ENCODE measurements at places on chromosomes 5 and 9.

GRCh38 chr5:143889986-143890385, 78.0 kb downstream of the HMHB1 start:
- no peak for DNase-seq

DNA sequence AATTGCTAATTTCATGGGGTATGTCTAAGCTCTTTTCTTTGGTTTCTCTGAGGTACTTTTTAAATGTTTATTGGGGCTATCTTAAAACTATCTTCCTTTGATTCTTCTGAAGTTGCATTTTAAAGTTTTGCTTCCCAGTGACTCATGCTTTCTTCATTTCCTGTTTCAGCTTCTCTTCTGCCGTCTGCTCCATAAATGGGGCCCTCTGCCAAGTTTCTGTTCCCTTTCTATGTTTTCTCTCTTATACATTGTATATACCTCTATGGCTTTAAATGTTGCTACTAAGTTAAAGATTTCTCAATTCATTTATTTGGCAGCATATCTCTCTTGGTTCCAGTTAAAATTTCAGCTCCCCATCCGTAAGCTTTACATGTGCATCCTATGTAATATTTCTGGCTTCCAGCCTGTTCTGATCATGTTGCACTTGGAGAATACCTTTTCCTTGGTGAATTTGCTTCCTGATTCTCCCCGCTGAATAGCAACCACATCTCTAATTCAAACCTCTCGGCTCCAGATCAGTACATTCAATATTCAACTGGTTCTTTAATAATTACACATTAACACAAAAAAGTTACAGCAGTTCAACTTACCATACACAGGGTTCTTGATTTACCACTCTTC, 125.3 kb downstream of the ST8SIA4 start:
- DNase-seq: peak; percentile 45

DNA sequence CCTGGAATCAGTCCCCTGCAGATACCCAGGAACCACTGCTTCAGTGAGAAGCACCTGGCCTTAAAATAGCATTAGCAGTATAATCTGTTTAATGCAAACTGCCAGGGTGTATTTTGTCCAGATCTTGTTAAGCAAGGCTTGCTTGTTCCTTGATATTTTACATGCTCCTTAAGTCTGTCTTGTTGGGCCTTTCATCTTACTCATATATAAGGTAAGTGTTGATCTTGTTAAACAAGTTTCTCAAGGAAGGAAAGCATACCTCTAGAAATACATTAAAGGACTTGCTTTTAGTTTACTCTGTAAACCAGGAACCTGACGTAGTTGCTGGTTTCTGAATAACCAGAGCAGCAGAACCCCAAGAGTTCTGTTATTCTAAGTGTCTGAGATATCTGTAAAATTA, 13.7 kb downstream of the HSPA4 start:
- DNase-seq: no peak

GRCh38 chr9:116243708-116244107, 90.1 kb downstream of the PAPPA start:
- no peak for DNase-seq

GRCh38 chr9:78863531-78863930, 566.6 kb downstream of the PSAT1 start:
- DNase-seq: no peak

DNA sequence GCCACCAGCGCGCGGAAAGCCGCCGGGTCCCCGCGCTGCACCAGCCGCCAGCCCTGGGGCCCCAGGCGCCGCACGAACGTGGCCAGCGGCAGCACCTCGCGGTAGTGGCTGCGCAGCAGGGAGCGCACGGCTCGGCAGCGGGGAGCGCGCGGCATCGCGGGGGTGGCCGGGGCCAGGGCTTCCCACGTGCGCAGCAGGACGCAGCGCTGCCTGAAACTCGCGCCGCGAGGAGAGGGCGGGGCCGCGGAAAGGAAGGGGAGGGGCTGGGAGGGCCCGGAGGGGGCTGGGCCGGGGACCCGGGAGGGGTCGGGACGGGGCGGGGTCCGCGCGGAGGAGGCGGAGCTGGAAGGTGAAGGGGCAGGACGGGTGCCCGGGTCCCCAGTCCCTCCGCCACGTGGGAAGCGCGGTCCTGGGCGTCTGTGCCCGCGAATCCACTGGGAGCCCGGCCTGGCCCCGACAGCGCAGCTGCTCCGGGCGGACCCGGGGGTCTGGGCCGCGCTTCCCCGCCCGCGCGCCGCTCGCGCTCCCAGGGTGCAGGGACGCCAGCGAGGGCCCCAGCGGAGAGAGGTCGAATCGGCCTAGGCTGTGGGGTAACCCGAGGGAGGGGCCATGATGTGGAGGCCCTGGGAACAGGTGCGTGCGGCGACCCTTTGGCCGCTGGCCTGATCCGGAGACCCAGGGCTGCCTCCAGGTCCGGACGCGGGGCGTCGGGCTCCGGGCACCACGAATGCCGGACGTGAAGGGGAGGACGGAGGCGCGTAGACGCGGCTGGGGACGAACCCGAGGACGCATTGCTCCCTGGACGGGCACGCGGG, at the start of gene TERT:
TERT (minus strand) TSS at position 234 of the 815 bp plus-strand sequence; CDS start at position 155, 79 bp downstream.
- peak; percentile 87 for DNase-seq

GRCh38 chr9:132239518-132239917, 77.7 kb downstream of the NTNG2 start:
- DNase-seq: no peak

DNA sequence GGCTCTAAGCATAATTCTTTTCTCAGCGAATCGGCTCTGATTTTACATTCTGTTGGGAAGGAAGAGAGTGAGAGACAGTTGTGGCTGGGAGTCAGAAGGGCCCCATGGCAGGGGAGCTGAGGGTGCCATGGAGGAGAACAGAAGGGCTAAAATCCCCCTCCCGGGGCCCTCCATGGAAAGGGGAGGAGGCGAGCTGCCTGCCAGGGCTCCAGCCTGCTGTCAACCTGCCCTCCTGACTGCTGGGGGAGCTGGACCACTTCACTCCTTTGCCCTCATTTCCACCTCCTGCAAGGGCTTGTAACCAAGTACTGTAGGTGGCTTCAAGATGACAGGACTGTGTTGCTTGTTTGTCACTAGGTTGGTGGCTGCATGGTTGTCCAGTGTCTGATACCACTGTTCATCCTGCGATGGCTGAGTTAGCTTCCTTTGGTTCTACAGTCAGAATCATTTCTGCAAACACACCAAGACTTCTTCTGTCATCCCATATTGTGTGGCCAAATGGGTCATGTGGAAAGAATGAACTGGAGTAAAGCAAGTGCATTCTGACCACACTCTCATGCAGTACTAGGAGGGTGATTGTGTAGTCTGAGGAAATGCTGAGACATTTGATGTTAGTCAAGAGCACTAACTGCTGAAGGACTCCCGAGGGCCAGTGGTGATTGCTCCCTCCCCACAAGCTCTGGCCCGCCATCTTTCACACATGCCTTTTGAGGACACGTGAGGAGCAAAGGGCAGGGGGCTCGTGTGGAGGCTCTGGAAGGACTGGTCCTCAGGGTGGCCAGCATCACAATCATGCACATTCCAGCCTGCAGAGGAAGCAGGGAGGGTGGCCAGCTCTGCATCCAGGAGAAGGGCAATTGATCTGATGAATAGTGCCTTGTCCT, 307.2 kb downstream of the GADD45G start:
- DNase-seq: no peak

- no peak for DNase-seq
Measured at GRCh38 chr5:7705261-7705660, 145.7 kb downstream of the CFAP90 start.

DNA sequence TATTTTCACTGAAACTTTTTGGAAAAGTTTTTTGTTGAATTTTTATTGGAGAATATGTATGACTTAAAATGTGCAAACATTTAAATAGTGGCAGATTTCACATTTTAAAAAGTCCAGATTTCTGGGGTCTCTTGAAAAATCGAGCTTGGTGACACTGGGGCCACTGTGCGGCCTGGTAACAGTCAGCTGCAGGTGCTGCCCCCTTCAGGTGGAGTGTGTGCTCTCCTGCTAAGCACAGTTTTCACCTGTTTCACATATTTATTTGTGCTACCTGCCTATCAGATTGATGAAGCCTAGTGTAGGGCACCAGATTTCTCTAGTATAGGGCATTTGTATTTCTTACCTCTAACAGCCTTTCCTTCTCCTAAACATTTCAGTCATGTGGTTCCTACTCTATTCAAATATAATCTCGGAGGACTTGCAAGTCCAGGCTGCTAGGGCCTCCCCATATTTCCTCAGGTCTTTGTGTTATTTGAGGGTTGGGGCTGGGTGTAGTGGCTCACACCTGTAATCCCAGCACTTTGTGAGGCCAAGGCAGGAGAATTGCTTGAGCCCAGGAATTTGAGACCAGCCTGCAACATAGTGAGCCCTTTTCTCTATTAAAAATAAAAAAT, 95.8 kb upstream of the KLF9 start:
- peak; percentile 17 for DNase-seq

DNA sequence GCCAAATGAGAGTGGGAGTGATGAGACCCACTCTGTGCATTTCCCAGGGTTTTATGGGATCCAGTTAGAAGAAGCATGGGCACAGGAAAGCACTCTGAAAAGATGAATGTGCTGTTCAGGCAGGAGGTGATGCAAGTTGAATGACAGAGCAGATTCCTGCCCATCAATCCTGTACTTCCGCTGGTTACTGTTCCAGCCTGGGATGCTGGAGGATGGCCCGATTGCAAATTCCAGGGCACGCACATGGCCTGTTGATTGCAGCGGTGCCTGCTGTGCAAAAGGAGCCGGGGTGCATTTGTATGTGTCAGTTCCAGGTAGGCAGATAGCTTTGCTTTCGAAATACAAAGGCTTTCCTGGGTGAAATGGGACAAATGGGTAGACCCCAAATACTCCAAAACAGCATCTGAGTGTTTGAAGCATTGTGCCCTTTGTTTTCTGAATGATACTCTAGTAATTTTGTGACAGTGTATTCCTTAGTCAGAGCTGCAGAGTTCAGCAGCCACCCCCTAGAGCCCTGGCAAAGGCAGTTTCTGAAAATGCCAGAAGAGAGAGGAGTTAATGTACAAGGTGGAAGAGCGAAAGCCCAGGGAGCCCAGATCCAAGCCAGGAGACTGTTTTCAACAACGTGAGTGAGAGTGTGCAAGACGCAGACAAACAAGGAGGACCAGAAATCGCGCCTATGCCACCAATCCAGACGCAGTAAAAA, 454.2 kb upstream of the CLINT1 start:
- DNase-seq: no peak

DNA sequence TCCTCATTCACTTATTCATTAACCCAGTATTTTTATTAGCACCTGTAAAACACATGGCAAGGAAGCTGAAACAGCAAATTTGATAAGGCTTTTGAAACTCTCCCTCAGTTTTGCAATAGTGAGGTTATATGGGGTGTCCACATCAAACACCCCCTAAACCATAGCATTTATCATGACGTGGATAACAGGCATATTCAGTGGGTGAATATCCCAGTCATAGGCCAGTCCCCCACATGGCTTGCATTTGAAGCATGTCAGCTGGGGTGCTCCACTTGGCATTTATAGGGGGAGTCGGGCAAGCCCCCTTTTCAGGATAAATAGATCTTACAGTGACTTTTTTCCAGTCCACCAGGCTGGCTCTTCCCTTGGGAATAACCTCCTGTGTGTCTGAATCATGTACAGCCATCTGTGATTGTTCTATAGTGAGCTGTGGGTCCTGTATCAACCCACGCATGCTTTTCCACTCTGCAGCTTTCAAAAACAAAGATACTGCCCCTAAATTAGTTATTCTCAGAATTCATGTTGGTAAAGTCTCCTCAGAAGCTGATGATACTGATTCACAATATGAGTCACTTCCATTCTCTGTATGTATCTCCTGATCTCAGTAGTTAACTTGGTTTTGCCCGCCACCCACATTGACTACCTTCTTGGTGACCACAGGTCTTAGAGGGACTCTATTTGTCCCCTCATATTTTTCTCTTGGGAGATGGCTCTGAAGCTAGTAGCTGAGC, 84.4 kb upstream of the SPIN1 start:
- DNase-seq: peak; percentile 74

DNA sequence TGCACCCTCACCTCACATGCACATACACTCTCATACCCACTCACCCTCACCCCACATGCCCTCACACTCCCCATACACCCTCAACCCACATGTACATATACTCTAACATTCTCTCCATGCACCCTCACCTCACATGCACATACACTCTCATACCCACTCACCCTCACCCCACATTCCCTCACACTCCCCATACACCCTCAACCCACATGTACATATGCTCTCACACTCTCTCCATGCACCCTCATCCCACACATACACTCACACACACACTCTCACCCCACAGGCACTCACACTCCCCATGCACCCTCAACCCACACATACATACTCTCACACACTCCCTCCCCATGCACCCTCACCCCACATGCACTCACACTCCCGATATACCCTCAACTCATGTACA, 550.2 kb upstream of the DAP start:
- no peak for DNase-seq

- no peak for DNase-seq
Measured at GRCh38 chr5:145787507-145787906, 47.6 kb downstream of the PRELID2 start.

DNA sequence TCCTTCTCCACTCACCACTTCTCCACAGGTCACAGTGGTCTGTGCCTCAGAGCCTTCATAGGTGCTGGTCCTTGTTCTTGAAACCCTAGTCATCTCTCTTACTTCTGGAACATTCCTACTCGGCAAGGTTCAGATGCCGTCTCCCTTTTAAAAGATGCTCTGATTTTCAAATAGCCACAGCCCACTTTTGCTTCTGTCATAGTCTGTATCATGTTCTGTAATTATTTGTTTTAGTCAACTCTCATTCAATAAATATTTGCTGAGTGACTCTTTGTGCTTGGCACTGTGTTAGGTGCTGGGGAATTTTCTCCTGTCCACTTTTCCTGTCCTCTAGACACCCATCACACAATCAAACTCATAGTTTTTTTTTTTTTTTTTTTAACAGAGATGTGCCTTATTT, 181.3 kb upstream of the IL12B start:
- DNase-seq: no peak

- no peak for DNase-seq
Measured at GRCh38 chr5:553874-554273, 29.6 kb upstream of the SLC9A3 start.

DNA sequence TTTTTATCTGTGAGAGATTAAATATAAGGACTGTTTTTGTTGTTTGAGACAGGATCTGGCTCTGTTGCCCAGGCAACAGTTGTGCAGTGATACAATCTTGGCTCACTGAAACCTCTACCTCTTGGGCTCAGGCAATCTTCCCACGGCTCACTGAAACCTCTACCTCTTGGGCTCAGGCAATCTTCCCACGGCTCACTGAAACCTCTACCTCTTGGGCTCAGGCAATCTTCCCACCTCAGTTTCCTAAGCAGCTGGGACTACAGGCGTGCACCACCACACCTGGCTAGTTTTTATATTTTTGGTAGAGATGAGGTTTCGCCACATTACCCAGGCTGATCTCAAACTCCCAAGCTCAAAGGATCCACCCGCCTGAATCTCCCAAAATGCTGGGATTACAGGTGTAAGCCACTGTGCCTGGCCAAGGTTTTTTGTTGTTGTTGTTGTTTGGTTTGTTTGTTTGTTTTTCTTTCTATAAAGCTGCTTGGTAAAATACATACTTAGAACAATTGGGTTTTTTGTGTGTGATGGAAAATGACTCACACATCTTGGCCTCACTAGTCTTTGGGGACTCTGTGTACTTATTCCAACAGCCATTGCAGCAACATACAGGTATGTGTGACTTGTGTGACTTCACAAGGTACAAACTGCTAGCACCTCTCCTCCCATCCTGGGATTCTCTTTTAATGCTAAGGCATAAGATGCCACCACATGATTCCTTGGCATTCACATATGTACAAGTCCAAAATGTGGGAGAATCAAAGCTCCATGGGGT, 36.5 kb upstream of the RASA1 start:
- no peak for DNase-seq
